ENCODE measurements at places on chromosomes 2 and 18.

DNA sequence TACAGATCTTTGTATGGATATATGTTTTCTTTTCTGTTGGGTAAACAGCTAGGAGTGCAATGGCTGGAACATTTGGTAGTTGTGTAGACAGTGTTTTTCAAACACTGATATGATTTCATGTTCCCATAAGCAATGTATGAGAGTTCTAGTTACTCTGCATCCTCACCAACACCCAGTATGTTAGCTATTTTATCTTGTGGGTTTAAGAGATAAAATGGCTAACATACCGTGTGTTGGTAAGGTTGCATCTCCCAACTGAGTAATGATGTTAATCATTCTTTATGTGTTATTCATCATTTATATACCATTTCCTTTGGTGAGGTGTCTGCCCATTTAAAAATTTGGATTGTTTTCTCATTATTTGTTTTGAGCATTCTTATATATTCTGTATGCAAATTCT, 65.7 kb downstream of the LYPD6B start:
- DNase-seq = no peak

DNA sequence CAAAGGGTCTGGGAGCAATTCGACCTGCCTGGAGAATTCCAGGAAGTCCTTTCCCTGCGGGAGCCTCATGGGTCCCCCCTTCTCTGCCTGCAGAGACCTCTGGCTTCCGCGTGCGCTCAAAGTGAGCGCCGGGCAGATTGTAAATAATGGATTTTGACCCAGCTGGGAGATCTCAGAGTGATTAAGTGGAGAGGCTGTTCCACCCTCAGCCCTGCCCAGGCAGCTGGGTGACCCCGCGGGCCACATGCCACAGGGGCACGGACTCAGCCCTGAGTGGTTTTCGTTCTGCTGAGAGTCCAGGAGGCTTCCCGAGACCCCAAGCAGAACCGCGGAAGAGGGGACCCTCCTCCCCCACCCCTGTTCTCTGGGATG, 1.2 kb downstream of the KCNG2 start:
- no peak for DNase-seq

DNA sequence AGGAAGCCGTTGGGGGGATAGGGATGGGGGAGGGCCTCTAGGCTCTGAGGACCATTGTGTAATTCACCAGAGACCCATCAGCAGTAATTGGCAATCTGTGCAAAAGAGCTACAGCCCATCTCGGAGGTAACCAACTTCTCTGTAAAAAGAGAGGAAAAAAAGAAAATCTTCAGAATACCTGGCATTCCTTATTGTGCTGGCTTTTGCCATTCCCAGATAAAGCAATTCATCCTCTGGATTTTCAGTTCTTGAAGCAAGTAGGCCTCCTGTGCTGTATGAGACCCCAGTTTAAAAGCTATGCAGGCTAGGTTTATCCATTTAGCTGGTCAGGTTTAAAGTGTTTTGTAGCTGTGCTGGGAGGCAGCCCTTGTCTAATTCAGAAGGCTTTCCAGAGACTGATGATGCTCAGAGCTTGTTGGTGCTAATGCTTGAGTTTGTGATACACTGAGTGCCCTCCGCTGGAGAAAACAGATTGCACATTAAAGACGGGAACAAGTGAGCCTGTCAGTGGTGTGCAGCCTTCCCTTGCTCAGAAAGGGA, at the start of gene LRRTM4:
TSS of gene LRRTM4 (minus strand) at position 446 of the 540 bp plus-strand sequence.
- no peak for DNase-seq

DNA sequence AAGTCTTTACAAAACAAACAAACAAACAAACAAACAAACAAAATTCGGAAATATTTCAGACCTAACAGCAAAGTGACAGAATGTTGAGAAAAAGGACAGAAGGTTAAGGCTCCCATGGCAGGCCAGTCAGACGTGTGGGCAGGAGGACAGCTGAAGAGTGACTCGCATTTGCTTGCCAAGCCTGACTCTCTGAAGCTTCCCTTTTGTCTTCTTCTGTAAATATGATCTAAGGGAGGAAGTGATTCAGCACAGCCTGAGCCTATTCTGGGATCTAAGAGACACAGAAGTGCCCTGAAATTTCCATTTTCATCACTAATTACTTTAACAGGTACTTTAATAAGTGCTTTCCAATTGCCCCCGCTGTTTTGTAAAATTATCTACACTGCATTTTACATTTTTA, 134.0 kb upstream of the LYPD1 start:
- DNase-seq = no peak

GRCh38 chr2:7983912-7984311, 697.9 kb upstream of the ID2 start:
- DNase-seq = no peak

- no peak for DNase-seq
These were observed 28.1 kb downstream of the THAP4 start for GRCh38 chr2:241608881-241609280.
